ENCODE measurements at places on chromosomes 1 and 21. TPM values are rescaled to one million over a fixed set of nuclear protein-coding genes. Genes with fewer than 3 reads are reported as not detected.

DCST1 gene
- not detected for total RNA-seq

TSPEAR gene
- total RNA-seq = 0.10 TPM

RBP7 gene
- total RNA-seq = 8.5 TPM

MNDA gene
- 2.1 TPM for total RNA-seq

- DNase-seq = no peak
Measured at GRCh38 chr1:88773540-88774150, 89.6 kb downstream of the PKN2 start.

- DNase-seq = no peak
Measured at GRCh38 chr1:173093691-173094445, 43.1 kb upstream of the TNFSF18 start.

- no peak for DNase-seq
Measured at GRCh38 chr1:98102345-98103030, 181.7 kb upstream of the DPYD start.

DNA sequence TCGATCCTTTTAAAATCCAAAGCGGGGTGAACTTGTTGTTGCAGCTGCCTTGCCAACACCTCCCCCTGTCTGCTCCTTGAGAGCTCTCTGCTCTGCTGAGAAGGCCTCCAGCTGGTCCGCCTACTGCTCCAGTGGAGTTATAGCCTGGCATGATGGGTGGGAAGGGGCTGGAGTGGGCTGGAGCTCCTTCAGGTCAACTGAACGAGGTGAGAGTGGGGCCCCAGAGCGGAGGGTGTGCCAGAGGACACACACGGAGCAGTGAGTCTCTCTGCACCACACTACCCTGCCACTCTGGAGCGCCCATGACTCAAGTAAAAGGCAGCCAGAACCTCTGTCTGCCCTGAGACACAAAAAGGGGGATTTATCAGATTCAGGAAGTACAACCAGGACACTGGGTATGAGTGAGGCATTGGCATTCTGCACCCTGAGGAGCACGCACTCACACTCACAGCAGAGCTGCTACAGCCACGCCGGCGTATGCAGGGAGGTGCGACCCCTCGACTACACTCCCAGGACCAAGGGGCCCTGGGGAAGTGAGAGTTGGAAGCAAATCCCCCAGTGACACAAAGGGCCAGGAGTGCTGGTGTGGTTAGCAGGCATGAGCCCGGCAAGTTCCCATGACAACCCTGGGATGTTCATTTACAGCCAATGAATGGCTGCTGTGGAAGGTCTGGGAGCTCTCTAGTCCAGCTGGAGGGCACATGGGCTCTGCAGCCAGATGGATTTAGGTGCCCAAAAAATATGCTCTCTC lies 28.0 kb upstream of the EVA1B start:
- no peak for DNase-seq

- DNase-seq = no peak
Measured at GRCh38 chr1:219161371-219161770, 12.3 kb upstream of the LYPLAL1 start.

GRCh38 chr1:25030674-25031589 lies 100.9 kb upstream of the RUNX3 start:
- DNase-seq = no peak

Data from ureter (tissue), 1 donor.